ENCODE measurements at places on chromosomes 6 and 20.
A peak's percentile ranks its signal among the peaks of the same experiment; 100 is the strongest.

DNA sequence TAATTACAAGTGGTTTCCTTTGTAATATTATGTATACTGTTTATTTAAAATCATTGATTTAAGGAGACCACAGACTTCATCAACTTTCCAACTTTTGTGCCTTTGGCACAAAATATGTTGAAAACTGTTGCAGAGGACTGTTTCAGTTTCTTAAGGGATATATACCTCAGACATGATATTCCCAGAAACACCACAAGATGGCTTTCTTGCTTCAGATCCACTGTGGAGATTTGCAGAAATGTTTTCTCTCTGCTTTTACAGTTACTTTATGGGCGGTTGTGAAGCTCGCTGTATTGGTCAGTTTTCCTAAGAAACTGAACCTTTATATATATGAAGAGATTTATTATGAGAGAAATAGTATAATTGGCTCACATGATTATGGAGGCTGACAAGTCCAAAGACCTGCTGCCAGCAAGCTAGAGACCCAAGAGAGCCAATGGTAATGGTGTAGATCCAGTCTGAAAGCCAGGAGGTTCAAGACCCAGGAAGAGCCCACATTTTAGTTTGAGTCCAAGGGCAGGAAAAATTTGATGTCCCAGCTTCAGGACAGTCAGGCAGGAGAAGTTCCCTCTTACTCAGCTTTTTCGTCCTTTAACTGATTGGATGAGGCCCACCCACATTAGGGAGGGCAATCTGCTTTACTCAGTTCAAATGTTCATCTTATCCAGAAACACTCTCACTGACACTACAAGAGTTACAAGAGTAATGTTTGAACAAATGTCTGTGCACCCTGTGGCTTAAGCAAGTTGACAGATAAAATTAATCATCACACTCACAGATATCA lies 12.8 kb downstream of the ME1 start:
- no peak for DNase-seq

- no peak for DNase-seq
These were observed 65.0 kb upstream of the IFNGR1 start for GRCh38 chr6:137283940-137284810.

GRCh38 chr20:62376112-62377063 lies 9.3 kb upstream of the LAMA5 start:
- DNase-seq = no peak

DNA sequence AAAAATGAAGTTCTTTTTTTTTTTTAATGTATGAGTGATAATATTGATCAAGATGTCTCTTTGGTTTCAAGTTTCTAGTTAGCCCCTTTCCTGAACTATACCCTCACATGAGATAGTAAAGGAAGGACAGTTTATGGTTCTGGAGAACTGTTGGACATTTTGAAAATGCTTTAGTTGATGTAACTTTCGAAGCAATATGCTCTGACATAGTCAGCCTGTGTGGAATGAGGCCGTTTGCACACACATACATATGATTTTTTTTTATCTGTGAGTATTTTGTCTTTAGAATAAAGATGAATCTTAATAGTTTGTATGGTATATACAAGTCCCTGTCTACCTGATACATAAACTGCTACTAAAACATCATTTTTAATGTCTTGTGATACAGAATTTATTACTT lies 177.0 kb downstream of the ARID1B start:
- DNase-seq = no peak

- DNase-seq = no peak
These were observed 393.1 kb downstream of the ZFAND3 start for GRCh38 chr6:38212579-38212978.

- DNase-seq = no peak
These were observed 44.5 kb upstream of the OSTM1 start for GRCh38 chr6:108118810-108119768.

DNA sequence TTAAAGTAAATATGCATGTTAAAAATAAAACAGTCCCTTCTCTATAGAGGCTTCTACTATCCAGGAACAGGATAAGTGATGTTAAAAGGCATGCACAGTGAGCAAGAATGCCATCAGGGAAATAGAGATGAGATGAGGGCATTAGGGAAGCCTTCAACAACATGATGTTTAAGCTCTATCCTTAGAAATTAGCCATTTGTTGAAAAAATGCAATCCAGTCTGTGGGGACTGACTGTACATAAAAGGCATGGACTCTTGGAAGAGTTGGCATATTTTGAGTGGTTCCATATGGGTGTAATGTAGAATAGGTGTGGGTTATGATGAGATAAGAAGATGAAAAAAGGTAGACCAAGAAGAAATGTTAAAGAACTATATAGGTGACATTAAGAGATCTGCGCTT lies 5.8 kb downstream of the KIAA0319 start:
- DNase-seq = no peak

DNA sequence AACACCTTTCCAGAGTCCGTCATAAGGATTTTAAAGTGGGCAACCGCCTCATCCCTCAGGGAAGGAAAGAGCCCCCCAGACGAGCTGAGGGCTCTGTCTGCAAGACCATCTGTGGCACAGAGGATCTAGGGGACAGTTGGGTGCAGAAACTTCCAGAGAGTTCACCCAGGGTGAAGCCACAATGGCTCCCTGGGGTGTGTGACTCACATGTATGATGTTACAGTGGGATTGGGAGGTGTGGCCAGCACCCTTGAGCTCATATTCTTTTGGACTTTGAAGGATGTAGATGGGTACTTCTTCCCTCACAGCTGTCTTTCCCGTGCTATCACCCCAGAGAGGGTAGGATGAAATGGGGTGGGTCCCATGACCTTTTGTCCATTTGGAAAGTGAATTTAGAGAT lies 95.5 kb downstream of the NCR2 start:
- no peak for DNase-seq

DNA sequence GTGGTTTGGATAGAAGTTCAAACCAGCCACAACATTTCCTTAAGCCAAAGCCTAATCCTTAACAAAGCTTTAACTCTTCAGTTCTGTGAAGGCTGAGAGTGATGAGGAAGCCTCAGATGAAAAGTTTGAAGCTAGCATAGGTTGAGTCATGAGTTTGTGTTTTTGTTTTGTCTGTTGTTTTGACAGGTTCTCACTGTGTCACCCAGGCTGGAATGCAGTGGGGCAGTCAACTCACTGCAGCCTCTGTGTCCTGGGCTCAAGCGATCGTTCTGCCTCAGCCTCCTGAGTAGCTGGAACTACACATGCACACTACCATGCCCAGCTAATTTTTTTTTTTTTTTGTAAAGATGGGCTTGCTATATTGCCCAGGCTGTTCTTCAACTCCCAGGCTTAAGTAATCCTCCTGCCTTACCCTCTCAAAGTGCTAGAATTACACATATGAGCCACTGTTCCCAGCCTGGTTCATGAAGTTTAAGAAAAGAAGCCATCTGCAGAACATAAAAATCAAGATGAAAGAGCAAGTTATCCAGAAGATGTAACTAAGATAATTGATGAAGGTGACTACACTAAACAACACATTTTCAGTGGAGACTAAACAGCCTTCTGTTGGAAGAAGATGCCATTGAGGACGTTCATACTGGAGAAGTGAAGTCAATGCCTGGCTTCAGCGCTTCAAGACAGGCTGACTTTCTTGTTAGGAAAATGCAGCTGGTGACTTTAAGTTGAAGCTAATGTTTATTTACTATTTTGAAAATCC lies 96.2 kb downstream of the SMAP1 start:
- no peak for DNase-seq

DNA sequence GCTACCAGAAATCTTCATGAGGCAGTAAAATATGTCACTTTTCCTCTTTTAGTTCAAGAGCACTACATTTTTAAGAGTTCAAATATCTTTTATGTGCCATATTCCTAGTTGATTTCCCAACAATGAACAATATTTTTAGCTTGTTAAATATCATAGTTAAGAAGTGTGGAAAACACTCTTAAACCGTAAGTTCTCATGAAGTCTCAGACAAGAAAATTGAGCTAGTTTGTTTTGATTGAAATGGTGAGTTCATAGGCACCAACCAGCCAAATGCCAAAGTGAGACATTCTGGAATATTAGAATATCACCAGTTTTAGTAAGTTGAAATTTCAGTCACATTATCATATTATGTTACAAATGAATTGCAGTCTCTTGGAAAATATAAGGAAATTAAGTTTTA lies 277.2 kb upstream of the HSF2 start:
- no peak for DNase-seq

GRCh38 chr20:47921408-47921807 lies 136.1 kb upstream of the SULF2 start:
- DNase-seq = no peak

DNA sequence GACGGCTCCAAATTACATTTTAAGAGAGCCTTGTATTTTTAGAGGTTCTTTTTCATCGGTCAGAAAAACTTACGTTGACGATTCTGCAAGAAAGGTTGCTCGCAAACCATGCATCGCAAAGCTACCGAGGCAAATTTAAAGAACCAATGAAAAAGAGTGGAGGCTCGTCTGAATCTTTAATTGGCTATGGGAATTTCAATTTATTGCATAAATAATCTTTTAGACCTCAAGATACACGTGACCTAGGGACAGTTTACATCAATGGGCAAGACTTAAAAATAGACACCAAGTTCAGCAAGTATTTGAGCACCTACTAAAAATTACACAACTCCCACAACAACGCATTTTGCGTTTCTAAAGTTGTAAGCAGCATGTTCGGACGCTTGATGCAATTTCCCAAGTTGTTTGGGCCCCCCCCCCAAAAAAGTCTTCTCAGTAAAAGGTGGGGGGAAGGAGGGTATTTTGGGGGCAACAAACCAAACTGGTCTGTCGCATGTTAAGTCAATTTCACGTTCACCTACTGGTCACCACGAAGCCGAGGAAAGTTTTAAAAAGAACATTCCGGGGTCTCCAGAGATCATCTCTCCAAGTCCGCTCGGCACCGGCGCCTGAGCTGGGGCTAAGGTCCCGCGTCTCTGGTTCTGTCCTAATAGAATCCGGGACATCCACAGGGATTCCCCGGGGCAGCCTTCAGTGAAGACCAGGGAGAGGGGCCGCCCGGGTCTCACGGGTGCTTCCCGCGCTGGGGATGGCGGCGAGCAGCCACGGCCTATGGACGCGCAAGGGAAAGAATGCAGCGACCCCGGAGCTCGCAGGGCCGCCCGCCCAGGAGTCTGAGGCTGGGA lies 851 bp downstream of the SNX5 start:
- DNase-seq = no peak

DNA sequence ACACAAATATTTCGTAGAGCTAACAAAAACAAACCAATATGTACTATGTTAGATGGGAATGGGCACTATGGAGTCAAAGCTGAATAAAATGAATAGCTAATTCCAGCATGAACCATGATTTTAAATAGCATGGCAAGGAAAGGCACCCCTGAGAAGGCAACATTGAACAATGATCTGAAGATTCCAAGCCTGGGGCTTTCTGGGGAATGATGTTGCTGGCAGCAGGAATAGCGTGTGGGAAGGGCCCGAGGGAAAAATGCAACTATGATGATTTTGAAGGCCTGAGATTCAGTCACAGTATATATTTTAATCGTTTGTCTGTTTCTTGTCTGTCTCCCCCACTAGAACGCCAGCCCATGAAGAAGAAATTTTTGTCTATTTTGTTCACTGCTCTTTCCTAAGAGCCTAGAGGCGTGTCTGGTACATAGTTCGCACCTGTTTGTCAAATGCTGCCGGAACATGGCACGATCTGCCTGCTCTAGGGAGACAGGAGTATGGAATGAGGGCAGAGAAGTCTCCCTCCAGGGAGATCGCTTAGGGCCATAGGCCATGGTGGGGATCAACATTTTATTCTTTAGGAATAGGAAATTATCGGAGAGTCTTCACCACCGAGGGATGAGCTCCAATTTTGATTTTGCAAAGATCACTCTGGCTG lies 84.8 kb upstream of the EYA2 start:
- DNase-seq = no peak

DNA sequence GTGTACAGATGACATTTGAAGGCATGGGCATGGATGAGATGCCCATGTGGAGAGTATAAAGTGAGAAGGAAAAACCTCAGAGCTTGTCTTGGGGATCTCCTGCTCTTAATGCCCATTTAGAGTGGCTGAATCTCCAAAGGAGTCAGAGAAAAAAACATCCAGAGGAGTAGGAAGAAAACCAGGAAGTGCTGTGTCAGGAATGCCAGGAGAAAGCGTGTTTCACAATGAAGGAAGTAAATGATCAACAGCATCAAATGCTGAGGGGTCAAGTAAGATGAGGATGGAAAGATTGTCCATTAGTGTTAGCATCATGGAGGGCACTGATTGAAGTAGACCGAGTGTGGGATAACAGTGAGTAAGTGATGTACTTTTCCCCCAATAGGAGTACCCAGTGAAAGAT lies 56.1 kb downstream of the FIG4 start:
- no peak for DNase-seq

GRCh38 chr6:28943223-28943556 lies 19.4 kb upstream of the TRIM27 start:
- DNase-seq = no peak

- no peak for DNase-seq
These were observed 15.4 kb downstream of the DIDO1 start for GRCh38 chr20:62910777-62911497.

GRCh38 chr6:12348530-12349511 lies 58.7 kb downstream of the EDN1 start:
- DNase-seq = no peak

DNA sequence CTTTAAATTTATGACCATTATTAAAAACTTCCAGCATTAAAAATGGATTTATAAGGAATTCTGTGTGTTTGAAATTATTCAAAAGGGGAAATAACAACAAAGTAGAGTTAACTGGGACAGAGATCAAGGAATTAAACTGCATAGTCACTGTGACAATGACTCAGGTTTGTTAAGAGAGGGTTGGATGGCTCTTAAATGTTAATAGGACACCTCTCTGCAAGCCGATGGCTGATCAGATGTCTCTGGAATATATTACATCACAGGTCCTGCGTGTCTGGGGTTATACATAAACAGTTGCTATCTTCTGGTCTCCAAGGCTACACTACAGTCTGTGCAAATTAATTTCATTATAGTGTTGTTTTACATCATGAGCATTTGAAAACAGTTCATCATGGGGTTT lies 574.3 kb downstream of the COL12A1 start:
- no peak for DNase-seq

- no peak for DNase-seq
These were observed 38.0 kb downstream of the CDYL start for GRCh38 chr6:4814212-4814611.

- DNase-seq = peak; percentile 73
These were observed 3.2 kb downstream of the SLC22A23 start for GRCh38 chr6:3453413-3454272.

GRCh38 chr6:116221067-116221466 lies 32.8 kb downstream of the TSPYL4 start:
- DNase-seq = no peak

DNA sequence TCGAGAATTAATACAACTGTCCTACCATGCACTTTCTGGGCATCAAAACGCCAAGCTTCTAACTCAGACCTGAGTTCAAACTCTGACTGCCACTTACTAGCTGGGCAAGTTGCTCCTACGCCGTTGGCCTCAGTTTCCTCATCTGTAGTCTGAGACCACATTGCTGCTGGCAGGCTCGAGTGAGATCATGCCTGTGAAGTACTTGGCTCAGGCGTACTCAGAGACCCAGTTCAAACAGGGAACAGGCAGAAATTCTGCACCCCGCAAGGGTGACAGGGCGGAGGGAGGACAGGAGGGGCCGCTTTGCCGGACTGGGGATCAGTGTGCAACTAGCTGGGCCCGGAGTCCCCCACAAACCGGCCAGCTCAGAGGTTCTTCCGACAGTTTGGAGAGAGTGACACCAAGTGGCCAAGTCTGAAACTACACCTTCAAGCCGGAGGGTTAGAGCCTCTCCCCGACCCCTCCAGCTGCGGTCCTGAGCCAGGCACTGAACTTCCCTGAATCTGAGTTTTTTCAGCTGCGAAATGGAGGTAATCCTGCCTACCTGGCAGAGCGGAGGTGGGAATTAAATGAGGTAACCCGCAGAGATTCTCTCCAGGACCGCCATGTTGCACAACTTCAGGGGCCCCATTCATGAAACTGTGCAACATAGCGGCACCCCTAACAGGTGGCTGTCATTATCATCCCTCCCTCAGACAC lies 46.0 kb upstream of the PTPN1 start:
- peak; percentile 15 for DNase-seq
